Cardiac atrium fibroblast (primary cell): ENCODE measurements at places on chromosomes 3 and 15. TPM values are rescaled to one million over a fixed set of nuclear protein-coding genes. Genes with fewer than 3 reads are reported as not detected.

Gene UROC1
- total RNA-seq: not detected in 2 replicates

Gene MED12L
- under 0.01 and 1.8 TPM in 2 replicates for total RNA-seq

Gene CHCHD6
- total RNA-seq: 6.0 and 12.8 TPM in 2 replicates

Gene CHRNB4
- total RNA-seq: not detected in 2 replicates

Gene MTMR10
- 16.5 and 32.7 TPM in 2 replicates for total RNA-seq

Gene RLBP1
- total RNA-seq: not detected in 2 replicates

Gene SPSB4
- not detected in 2 replicates for total RNA-seq

Gene RAB6B
- 0.54 and 0.81 TPM in 2 replicates for total RNA-seq

Gene ARHGAP11A
- 6.3 and 7.6 TPM in 2 replicates for total RNA-seq

Gene C3orf80
- 0.18 and 0.81 TPM in 2 replicates for total RNA-seq

Gene XCR1
- not detected in 2 replicates for total RNA-seq

Gene ATP8B4
- 0.18 and 0.49 TPM in 2 replicates for total RNA-seq

Gene MGLL
- 27.4 and 32.3 TPM in 2 replicates for total RNA-seq

Gene ZNF197
- total RNA-seq: 10.5 and 10.8 TPM in 2 replicates

Gene IGSF11
- total RNA-seq: not detected in 2 replicates

Gene CD200R1
- not detected in 2 replicates for total RNA-seq

Gene PAQR5
- total RNA-seq: 6.5 and 7.8 TPM in 2 replicates

Gene BTBD1
- total RNA-seq: 63.9 and 68.2 TPM in 2 replicates

Gene CPN2
- not detected in 2 replicates for total RNA-seq

Gene DLG1
- total RNA-seq: 32.9 and 48.4 TPM in 2 replicates

Gene TTC23
- 7.0 and 8.9 TPM in 2 replicates for total RNA-seq
